ENCODE measurements at places on chromosomes 3 and 15.

DNA sequence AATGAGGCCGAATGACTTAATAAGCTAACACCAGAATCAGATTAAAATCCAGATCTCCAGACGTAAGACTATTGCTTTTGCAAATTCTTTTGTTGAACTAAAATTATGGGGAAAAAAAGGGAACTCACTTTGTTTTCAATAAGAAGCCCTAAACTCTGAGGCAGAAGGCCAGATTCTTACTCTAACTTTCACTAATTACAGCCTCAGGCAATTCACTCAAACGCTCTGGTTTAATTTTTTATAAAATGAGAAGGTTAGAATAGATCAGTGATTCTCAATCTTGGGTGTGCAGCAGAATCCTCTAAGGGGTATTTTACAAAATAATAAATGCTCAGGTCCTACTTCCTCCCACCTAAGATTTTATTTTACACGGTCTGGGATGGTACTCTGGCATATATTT, 38.1 kb downstream of the C3orf70 start:
- no peak for DNase-seq

GRCh38 chr3:143276592-143276991, 157.0 kb downstream of the CHST2 start:
- peak; percentile 30 for DNase-seq

GRCh38 chr3:138941259-138941885, 5.6 kb downstream of the FOXL2 start:
- no peak for DNase-seq

GRCh38 chr3:176994891-176995781, 202.1 kb downstream of the TBL1XR1 start:
- no peak for DNase-seq

GRCh38 chr15:90418627-90419026, 30.6 kb downstream of the IQGAP1 start:
- DNase-seq = no peak

GRCh38 chr3:169218314-169218983, 445.1 kb downstream of the MECOM start:
- DNase-seq = no peak

DNA sequence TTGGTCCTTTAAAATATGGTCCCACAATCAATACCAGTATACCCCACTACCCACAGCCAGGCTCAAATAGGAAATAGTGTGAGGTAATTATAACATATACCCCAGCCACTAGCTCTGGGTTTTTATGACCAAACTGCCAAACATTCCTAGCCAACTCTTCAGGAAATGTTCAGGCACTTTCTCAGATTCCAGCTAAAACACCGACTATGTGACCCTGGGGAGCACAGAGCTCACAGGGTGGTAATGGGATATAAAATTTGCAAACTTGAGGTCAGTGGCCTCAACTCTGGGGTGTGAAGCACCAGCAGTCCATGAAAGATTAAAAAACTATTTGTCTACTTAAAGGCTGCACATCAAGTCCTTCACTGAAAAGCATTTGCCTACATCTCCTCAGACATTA, 12.9 kb downstream of the FBN1 start:
- no peak for DNase-seq
